ENCODE measurements at places on chromosomes 12 and 14.

DNA sequence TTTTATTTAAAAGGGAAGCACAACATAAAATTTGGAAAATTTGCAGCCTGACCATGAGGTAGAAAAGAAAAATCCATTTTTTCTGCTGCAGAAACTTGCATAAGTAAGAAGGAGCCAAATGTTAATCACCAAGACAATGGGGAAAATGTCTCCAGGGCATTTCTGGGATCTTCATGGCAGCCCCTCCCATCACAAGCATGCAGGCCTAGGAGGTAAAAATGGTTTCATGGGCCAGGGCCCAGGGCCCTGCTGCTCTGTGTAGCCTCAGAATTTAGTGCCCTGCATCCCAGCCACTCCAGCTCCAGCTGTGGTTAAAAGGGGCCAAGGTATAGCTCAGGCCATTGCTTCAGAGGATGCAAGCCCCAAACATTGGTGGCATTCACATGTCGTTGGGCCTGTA, 735.6 kb downstream of the GALC start:
- no peak for DNase-seq

GRCh38 chr14:73878436-73878835, 8.2 kb upstream of the ZNF410 start:
- DNase-seq, result no peak

DNA sequence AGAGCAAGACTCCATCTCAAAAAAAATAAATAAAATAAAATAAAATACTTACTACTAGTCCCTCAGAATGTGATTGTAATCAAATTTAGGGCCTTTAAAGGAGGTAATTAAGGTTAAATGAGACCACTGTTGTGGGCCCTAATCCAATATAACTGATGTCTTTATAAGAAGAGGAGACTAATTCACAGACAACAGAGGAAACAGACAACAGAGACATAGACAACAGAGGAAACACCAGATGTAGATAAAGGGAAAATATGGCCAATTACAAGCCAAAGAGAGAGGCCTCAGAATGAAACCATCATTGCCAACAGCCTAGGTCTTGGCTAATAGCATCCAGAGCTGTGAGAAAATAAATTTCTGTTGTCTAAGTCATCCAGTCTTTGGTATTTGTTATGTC, 669.0 kb upstream of the FOXG1 start:
- DNase-seq, result no peak

DNA sequence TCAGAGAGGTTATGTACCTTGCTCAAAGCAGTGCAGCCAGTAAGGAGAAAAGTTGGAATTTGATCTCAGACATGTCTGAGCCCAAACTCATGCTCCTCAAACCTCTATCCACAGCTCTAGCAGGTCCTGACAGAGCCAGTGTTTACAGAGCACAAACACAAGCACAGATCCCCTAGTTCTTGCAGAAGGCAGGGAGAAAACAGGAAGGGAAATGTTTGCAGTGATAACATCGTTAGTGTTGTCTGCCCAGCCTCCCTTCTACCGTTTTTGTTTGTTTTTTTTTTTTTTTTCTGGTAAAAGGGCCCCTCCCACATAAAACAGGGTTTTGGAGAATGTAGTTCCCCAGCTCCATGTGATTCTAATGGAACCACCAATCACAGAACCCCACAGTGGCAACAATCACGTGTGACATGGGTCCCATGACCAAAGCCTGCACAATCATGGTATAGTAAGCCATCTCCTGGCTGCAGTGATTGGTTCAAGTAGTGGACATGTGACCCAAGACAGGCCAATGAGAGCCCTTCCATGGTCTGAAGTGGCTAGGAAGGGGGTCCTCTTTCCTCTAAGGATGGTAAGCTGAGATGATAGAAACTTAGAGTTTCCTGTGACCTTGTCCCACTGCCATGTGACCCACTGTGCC, 513.4 kb downstream of the MED13L start:
- no peak for DNase-seq

DNA sequence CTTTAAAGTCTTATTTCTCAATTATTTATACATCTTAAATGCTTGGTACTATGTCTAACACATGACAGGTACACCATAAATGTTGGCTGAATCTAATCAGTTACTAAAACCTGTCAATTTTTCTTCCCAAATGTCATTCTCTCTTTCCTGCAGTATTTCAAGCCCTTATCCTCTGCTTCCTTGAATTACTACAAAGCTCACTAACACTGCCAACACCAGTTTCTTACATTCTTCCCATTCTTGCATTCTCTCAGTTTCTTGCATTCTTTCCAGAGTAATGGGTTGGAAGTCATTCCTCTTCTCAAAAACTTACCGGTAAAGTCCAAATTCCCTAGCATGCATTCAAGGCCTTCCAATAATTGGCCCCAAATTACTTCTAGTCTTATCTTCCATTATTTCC, 9.6 kb upstream of the SMARCC2 start:
- no peak for DNase-seq

DNA sequence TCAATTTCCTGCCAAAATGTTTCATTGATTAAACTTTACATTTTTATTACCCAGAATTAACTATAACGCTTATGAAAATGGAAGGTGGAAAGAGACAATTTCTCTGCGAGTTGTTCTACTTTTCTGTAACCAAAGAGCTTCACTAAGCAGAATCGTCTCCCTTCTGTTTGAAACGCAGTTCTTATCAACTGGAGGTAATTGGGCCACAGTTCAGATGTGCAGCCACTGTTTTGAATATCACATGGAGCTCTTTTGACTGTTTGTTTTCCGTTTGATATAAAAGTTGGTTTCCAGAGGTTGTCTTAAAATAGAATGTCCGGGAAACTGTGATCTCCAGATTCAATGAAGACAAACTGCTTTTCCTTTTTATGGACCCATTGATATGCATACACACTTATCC, 183.3 kb upstream of the SEL1L start:
- DNase-seq, result no peak

- no peak for DNase-seq
Observed at GRCh38 chr12:99110868-99111267, 465.8 kb downstream of the APAF1 start.

DNA sequence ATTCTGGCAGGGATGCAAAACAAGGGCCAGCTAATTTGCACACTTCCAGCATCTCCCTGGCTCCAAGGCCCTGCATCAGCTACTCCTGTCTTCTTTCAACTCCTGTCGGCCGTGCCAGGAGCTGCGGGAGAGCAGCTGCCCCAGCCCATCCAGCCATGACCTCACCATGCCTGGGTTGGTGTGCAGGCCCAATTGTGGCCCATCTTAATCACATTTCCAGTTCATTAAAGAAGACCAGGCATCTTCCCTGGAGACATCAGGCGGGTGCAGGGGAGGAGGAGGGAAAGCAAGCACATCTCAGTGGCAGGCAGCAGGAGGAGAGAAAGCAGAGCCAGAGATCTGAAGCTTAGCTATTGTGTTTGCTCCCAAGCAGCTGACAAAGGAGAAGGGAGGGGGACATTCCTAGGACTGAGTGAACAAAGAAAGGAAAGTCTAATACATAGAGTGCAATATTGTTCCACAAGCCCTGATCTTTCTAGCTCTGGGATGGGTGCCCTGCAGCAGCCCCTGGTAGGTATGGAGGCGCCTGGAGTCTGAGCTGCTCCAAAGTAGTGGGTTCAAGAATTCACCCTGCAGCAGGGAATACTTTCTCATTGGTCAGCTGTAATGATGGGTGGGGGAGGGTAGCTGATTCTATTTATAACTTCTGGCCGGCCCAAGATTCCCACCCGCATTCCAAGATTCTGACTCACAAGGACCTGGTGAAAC, 40.1 kb downstream of the VWF start:
- no peak for DNase-seq

DNA sequence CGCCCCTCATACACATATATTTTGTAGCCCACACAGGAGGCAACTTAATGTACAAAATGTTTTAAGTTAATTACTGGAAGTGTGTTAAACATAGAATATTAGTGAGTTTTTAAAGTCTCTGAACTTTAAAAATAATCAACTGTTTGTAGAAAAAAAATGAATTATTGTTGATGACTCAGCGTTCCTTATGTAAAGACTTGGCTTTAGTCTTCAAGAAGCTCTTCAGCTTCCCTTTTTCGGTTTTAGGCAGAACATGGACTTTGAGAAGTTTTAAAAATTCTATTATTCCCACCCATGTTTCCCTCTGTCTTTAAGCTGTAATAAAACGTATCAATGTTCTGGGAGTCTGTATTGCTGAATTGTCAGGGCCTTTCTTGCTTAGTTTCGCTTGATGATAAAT, 269.5 kb downstream of the FBXL14 start:
- DNase-seq, result no peak

GRCh38 chr12:3962631-3963483, 89.7 kb upstream of the PARP11 start:
- DNase-seq, result peak; percentile 78

GRCh38 chr12:48380596-48380995, 29.9 kb upstream of the ZNF641 start:
- DNase-seq, result no peak

GRCh38 chr14:89178800-89179535, 238.1 kb downstream of the FOXN3 start:
- DNase-seq, result no peak

DNA sequence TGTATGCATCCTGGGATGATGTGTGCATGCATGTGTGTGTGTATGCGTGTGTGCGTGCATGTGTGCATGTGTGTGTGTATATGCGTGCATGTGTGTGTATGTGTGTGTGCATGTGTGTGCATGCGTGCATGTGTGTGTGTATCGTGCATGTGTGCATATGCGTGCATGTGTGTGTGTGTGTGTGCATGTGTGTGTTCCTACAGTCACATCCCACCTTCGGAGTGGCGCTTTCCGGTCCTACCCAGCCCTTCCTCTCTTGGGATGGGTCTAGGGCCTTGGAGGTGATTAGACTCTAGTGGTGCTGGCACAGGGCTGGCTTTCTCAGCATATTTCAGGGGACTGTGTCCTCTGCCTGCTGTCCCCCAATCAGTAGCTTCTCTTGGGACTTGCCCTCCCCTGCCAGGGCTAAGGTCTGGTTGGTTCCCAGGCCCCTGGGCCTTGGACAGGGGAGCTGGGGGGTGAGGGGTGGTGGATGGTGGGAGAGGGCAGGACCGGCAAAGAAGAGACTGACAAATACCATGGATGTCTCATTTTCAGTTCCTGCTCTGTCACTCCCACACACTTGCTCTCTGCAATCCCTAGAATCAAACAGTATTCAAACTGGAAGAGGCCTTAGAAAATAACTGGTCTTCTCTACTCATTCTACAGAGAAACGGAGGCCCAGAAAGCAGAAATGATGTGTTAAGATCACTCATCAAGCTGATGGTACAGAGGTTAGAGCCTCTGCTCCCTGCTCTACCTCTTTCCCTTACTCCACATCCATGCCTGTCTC, 21.9 kb upstream of the FAIM2 start:
- DNase-seq, result no peak

- no peak for DNase-seq
Observed at GRCh38 chr14:85915711-85916110, 385.8 kb downstream of the FLRT2 start.

GRCh38 chr12:46518169-46518568, 145.6 kb upstream of the SLC38A2 start:
- no peak for DNase-seq

DNA sequence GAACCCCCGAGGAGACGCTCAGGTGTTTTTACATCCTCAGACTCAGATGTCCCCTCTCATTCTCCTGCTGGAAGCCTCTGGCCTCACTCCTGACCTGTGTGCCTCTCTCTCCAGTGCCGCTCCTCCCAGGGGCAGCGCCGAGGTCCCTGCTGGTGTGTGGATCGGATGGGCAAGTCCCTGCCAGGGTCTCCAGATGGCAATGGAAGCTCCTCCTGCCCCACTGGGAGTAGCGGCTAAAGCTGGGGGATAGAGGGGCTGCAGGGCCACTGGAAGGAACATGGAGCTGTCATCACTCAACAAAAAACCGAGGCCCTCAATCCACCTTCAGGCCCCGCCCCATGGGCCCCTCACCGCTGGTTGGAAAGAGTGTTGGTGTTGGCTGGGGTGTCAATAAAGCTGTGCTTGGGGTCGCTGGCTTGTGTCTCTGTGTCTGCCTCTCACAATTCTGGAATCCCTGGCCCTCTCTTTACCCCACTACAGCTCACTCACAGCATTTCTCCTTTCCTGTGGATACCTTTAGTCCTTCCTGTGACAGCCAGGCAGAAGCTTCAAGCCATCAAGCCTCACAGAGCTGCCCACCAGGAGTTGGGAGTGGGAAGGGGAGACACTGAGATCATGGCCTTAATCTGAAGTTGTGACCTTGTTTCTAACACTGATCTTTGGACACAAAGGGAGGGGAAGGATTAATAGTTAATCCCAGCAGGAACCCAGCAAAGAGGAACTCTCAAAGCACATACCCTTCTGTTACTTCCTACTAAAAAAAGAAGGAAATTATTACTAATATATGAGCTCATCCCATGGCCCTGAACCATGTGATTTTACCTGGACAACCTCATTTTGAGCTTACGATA, 1.1 kb upstream of the SOAT2 start:
- no peak for DNase-seq

DNA sequence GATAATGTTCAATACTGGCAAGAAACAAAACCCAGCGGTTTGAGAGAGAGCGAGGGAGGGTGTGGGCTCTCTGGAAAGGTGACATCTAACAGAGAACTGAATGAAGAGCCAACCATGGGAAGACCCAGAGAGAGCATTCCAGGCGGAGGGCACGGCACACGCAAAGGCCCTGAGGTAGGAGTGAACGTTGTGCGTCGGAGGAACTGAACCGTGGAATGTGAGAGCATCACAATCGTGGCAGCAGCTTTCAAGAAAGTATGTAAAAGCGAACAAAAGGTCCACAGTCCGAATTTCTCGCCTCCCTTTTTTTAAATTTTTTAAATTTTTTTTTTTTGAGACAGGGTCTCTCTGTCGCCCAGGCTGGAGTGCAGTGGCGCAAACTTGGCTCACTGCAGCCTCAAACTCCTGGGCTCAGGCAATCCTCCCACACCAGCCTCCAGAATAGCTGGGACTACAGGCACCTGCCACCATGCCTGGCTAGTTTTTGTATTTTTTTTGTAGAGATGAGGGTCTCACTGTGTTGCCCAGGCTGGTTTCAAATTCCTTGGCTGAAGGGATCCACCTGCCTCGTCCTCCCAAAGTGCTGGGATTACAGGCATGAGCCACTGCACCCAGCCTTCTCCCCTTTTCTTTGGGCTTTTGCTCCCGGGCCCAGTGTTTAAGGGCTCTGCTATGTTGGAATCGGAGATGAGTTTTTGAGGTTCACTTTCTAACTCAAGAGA, 15.3 kb upstream of the SCARB1 start:
- no peak for DNase-seq

DNA sequence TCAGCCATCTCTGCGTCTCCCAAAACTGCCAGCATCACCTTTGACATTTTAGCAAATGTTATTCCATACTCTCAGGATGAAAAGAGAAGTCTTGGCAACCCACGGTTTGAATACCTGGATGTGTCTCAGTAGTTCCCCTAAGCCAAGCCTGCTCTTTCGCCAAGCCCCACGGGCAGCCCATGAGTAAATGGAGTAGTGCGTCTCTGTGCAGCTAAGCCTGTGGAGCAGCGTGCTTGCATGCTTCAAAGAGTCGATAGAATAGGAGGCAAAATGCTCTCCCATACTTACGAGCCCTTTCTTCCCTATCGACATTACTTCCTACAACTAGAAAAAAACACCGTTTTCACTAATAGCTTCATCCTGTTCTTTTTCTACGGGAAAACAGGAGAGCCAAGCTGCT, 634.5 kb upstream of the TMEM132C start:
- no peak for DNase-seq

GRCh38 chr14:74368026-74368425, 19.8 kb downstream of the VRTN start:
- no peak for DNase-seq

Data from CD4-positive, CD25-positive, alpha-beta regulatory T cell (primary cell).